Spleen (tissue), 13 donors: ENCODE measurements at places on chromosomes 7 and 10. TPM values are rescaled to one million over a fixed set of nuclear protein-coding genes. Genes with fewer than 3 reads are reported as not detected.
A peak's percentile ranks its signal among the peaks of the same experiment; 100 is the strongest.

DNA sequence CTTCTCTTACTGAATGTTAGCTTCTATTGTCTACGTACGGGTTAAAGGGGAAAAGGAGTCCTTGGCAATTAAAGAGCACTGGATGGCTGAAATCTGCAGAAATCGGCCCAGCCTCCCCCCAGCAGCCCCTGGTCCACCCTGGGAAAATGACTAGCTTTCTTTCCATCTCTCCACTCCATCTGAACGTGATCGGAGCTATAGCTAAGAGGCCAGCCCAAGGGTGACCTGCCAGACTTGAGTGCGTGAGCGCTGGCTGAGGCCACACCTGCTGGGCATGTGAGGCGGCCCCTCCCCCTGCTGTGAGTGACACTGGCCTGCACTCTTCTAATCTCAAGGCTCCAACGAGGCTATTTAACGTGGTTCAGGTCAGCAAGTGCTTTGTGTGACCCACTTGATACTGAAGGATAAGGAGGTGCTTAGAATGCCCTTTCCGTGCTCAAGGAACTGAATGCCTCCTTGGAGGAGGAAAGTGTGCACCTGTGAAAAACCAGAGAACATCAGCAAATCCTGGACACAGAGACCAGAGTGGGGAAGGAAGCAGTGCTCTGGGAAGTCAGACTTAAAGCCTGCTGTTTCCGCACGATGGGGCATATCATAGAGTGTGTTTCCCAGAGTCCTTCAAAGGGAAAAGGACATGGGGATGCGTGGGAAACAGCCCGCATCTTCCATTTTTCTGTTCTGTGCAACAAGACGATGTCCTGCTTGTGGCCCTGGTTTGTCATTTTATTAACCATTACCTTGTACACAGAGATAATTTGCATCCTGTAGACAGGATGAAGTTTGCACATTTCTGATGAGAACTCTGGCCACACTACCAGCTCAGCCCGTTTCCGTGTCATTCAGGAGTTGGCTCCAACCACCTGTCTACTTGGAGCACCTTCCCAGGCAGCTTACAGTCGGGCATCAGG is 12.5 kb upstream of the MNX1 start:
- no peak for DNase-seq

DNA sequence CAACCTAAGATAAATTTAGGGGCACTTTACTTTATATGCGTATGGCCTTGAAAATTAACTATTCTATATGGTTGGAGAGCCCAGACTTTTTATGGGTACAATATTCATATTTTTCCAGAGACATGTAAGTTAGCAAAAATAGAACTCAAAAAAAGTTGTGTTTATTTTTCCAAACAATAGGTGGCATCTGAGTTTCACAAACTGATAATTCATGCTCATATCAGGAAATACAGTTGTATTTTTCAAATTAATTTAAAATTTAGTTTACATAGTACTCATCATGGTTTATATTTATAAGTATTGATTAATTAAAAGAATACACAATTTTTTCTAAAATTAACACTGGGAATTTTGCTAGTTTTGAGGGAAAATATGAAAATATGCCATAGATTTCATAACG is 34.6 kb downstream of the ANKRD7 start:
- DNase-seq, result no peak

DNA sequence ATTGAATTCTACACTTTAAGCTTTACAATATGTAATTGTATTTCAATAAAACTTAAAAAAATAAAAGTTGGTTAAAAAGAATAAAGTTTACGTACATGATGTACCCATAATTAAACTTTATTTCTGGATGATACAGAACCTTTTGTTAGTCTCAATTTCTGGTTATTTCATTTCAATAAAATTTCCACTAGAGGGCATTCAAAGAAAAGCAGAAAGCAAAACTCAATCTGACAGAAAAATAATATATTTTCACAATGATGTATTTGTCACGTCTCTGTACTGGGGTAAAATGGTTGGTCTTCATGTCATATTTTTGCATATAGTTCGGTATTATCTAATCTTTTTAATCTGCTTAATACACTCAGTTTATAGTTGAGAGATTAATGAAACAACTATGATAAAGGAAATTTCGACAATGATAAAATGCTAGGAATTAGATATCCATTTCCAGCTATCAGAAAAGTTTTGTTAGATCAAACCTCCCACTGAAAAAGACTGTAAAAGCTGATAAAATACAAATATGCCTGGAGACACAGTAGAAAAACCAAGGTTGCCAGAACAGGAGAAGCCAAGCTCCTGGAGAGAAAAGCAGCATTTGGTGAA is 27.4 kb downstream of the ASZ1 start:
- DNase-seq, result no peak

- DNase-seq, result no peak
These were observed 3.8 kb downstream of the LDB3 start for GRCh38 chr10:86671985-86672710.

- no peak for DNase-seq
These were observed 65.7 kb upstream of the HABP2 start for GRCh38 chr10:113487154-113487553.

DNA sequence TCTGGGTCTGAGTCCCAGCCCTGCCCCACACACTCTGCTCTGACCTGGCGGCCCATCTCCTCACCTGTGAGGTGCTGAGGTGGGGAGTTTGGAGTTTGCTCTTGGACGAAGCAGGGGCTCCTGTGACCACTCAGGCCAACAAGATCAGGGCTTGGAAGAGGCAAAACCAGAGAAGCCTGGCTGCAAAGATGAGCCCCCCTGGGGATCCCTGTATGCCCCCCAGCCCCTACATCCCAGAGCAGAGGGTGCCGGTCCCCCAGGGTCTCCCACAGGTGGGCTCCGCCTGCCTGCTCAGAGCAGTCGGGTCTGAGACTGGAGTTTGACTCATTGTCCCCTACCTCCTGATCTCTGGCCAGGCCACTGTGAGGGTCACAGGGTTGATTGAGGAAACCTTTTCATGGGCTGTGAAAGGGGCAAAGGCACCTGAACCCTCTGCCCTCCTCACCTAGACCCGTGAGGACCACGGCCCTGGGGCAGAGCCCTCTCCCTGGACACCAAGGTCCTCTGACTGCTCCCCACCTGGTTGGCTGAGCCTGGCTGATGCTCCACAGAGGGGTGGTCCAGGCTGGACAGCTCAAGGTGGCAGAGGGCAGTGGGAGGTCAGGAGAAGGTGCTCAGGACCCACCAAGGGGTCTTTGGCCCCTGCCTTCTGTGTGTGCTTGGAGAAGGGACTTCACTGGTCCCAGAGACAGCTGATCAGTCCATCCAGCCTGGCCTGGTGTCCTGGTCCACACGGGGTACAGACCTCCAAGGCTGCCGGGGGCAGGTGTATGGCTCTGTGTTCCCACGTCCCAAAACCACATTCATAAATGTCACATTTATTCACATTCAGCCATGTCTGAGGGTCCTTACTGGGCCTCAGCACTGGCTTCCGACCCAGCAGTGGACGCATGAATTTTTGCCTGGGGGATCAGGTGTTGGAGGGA is 9.1 kb upstream of the SCART1 start:
- DNase-seq, result no peak

DNA sequence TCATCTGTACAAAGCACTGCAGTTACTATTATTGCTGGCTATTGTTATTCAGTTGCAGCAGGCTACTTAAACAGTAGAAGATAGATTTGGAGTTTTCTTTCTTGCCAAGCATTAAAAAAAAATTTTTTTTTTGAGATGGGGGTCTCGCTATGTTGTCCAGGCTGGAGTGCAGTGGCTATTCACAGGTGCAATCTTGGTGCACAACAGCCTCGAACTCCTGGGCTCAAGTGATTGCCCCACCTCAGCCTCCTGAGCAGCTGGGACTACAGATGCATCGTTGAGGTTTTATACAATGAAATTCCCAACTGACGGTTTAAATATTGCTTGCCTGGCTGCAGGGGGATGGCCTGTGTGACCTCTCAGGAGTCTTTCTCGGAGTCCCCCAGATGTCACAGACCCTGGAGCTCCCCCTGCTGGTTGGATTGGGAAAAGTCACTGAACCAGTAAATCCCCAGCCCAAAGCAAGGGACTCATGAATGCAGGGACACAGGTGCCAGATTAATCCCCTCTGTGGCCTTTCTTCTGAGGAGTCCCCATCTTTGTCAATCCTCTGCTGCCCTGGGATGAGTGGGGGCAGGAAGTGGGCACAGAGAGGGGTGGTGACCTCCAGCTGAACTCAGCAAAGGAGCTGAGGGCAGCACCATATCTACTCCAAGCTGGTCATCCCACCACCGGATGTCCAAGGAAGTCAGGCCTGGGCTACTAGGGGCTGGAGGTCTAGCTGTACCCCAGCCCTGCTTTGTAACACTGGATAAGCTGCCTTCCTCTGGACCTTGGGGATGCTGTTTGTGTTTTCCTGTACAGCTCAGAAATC is 149.6 kb downstream of the C10orf105 start:
- peak; percentile 85 for DNase-seq

GRCh38 chr7:131898418-131898817 is 342.0 kb upstream of the PODXL start:
- DNase-seq, result no peak

The FGL2 gene
- 97.8 TPM for total RNA-seq

The CPVL gene
- 141 TPM for total RNA-seq

The CLRN3 gene
- total RNA-seq, result not detected
